ENCODE measurements at places on chromosomes 11 and 22. TPM values are rescaled to one million over a fixed set of nuclear protein-coding genes. Genes with fewer than 3 reads are reported as not detected.

DNA sequence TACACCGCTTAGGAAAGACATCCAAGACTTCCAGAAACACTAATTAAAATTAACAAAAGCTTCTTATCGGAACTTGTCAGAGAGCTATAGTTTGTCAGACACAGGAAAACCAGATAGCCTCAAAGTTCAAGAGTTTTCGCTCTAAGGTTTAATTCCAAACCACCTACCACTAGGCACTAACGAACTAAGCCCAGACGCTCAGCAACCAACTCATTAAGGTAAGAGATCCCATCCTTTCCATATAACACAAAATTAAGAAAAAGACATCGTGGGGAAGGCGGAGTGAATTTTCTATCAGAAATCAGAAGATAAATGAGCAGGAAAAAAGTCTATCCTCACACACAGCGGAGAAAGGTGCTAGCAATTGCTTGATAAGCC lies 382 bp downstream of the IMMP1L start:
- H3K27me3 ChIP-seq = no peaks in the 10 kb centered on the region
- DNase-seq = no peak
- H3K36me3 ChIP-seq = no peaks in the 10 kb centered on the region

DNA sequence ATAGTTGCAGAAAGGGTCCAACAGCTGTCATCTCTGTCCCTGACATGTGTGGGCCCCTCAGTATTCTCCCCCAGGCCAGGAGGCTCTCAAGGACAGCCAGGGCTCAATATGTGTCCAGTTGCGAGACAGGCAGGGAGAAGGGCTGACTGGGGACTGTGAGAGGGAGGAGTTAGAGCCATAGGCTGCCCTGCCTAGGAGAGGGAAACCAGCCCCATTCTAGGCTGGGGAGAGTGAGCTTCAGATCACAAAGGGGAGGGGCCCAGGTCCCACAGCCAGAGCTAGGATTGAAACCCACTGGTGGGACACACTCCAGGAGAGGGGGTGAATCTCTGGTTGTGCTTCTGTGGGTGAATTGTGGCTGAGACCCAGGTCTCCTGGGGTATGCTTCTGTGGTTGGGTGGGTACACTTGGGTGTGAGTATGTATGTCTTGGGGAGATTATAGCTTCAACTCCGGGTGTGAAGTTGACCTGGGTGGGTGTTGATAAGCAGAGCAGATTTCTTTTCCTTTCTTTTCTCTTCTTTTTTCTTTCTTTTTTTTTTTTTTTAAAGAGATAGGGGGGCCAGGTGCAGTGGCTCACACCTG lies 2.1 kb upstream of the CARNS1 start:
- DNase-seq = no peak
- no peak overlapping the region for H3K4me3 ChIP-seq
- H3K27ac ChIP-seq = no peak overlapping the region

DNA sequence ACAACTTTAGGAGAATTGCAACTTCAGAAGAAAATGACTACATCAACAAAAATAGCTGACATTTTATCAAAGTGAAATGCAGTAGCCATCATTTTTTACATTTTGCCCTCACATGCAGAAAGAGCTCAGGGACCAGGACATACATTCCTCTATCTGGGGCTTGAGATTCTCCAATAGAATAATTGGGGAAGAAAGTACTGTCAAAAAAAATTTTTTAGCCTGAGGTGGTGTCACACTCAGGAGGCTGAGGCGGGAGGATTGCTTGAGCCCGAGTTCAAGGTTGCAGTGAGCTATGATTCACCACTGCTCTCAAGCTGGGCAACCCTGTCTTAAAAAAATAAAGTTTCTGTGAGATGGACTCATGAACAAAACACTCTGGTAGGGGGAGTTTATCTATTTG lies 32.2 kb upstream of the DEPDC7 start:
- DNase-seq = no peak
- no peaks in the 10 kb centered on the region for H3K4me1 ChIP-seq
- H3K27me3 ChIP-seq = no peaks in the 10 kb centered on the region
- H3K4me3 ChIP-seq = no peak overlapping the region
- no peak overlapping the region for H3K27ac ChIP-seq
- H3K36me3 ChIP-seq = no peaks in the 10 kb centered on the region

DNA sequence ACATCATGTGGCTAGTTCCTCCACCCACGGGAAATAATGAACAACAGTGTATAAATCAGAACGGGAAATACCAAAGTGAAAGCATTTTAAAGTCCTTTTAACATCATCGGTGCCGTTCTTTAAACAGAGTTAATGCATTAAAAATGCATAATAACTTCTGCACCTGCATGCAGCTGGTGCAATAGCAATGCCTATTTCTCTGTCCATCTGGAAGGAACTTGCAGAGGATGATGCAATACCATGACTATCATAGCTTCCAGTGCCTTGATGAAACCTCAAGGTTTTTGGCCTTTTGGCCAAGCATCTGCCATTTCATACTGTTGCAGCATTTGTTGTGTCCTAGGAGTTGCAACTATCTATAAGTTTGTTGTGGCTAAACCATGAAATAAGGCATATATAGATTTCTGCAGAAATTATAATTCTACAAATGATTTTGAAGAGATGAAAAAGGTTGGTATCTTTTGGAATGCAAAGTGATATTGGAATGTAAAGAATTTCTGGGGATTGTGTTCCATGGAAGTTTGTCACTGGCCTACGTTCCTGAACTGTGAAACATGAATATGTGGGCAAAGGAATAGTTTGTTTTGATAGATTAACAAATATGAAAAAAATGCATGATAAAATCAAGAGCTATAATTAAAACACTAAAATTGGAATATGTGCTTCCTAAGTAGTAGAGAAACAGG lies 9.8 kb upstream of the EIF3F start:
- DNase-seq = no peak
- no peaks in the 10 kb centered on the region for H3K4me1 ChIP-seq
- no peaks in the 10 kb centered on the region for H3K36me3 ChIP-seq
- H3K4me3 ChIP-seq = no peak overlapping the region

DNA sequence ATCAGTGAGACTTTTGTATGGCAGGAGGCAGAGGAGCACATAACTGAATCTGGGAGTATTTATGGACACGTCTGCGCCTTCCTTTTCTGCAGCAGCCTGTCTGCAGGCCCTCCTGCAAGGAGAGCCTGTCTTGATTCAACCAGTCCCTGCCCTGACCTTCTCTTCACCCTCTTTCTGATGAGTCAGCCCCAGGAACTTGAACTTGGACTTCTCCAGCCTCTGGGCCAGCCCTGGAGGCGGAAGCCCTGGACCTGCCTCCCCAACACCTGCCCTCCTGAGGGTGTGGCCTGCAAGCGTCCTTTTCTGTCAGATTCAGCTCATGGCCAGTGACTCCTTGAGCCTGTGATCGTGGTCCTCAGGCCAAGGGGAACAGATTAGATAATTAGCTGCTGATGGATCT lies 20.0 kb downstream of the DAGLA start:
- H3K4me1 ChIP-seq = peaks cover 6% of the 10 kb centered on the region
- no peak overlapping the region for H3K27ac ChIP-seq
- H3K36me3 ChIP-seq = no peaks in the 10 kb centered on the region
- no peaks in the 10 kb centered on the region for H3K27me3 ChIP-seq

GRCh38 chr11:85961930-85962363 lies 106.8 kb downstream of the CCDC83 start:
- H3K36me3 ChIP-seq = peaks cover 2% of the 10 kb centered on the region
- no peak overlapping the region for H3K4me3 ChIP-seq
- no peaks in the 10 kb centered on the region for H3K27me3 ChIP-seq
- H3K4me1 ChIP-seq = peaks cover 7% of the 10 kb centered on the region

Gene SLC22A25
- not detected for total RNA-seq

Gene MRPL49
- 63.5 TPM for total RNA-seq

Gene ESAM
- total RNA-seq = 26.1 TPM

Gene CARNS1
- 0.19 TPM for total RNA-seq

Gene CADM1
- total RNA-seq = 0.38 TPM

Gene LMO2
- total RNA-seq = 0.98 TPM
